ENCODE measurements at places on chromosomes 4 and X.

DNA sequence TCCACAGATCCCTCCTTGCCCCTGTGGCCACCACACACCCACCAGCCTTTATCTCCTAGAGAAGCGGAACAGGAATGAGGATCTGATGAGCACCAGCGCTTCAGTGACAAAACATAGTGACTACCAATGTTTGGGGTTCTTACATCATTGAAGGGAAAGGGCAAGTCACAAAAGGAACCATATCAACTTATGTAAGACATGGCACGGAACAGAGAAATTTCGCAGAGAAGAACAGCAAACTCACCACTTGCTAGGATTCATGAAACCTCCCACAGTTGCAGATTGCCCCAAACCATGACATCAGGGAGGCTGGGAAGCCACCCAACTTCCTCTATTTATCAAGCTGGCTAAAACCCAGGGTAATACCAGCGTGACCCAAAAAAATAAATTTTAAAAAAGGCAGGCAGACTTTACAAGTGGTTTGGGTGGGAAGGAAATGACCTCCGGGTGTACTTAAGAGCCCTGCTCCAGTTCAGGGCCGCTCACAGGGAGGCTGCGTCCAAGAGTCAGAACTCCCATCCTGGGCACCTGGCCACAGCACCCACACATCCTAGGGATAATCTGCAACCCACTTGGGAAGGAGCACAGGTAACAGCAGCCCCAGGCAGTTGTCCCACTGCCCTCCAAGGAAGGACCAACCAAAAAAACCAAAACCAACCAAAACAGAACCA, 36.0 kb downstream of the ADGRG2 start:
- DNase-seq = peak; percentile 39

DNA sequence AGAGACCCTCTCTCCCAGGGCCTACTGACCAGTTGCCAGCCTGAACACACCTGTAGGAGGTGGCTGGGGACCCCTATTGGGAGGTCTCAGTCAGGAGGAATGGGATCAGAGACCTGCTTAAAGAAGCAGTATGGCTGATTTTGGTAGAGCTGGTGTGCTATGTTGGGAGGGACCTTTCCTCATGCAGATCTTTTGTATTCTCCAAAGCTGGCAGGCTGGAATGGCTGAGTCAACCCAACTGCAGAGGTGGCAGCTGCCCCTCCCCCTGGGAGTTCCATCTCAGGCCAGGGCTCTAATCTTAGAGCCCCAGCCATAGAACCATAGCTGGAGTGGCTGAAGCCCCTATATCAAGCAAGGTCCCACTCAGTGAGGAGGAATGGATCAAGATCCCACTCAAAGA, 279.3 kb upstream of the BMP3 start:
- no peak for DNase-seq

- no peak for DNase-seq
Observed at GRCh38 chr4:89371614-89372013, 64.0 kb upstream of the GPRIN3 start.

DNA sequence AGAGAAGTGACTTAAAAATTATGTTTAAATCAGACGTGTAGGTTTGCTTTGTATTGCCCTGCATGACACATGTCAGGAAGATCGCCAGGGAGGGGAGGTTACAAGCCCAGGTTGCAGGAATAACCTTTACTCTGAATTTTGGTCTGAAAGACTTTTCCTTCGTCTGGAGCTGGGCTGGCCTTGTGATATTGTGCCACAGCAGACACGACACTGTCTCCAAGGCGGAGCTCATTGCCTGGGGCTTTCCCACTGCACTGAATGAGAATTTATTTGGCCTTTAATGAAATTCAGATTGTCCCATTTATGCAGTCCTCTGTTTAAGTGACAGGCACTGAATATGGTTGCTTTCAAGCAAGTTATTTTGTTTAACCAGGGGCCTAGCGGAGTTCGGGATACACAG, 45.1 kb downstream of the RHOH start:
- DNase-seq = no peak

GRCh38 chr4:1232661-1233621, 16.0 kb downstream of the CTBP1 start:
- DNase-seq = no peak

- DNase-seq = no peak
Observed at GRCh38 chr4:84938316-84938715, 28.2 kb downstream of the WDFY3 start.

DNA sequence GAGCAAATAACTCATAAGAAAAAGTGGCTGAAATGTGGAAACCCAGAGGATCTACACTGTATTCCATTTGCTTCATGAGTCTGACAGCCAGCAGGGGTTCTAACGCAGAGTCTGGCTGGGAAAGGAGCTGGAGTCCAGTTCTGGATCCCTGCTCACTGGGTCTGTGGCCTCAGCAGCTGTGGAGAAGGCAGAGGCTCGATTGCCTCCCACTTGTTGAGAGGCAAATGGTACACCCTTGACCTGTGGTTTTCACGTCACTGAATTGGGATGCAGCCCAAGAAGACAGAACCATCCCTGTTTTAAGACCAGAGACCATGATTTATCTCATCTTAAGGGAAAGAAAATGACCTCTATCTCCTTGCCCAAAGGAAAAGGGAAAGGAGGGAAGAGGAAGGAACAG, 147.0 kb upstream of the NOCT start:
- DNase-seq = no peak

GRCh38 chrX:41236629-41237028, 97.3 kb upstream of the DDX3X start:
- peak; percentile 30 for DNase-seq

DNA sequence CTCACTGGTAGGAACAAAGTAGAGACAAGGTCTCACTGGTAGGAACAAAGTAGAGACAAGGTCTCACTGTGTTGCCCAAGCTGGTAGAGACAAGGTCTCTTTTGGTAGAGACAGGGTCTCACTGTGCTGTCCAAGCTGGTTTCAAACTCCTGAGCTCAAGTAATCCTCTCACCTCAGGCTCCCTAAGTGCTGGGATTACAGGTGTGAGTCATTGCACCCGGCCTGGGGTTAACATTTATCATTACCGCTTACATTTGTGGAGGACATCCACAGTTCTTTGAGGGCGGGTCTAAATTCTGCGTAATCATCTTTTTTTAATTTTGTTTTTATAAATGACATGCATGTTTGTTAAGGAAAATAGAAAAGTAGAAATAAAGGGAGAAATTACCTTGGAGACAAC, 12.0 kb downstream of the RAB33B start:
- no peak for DNase-seq

Measured in KBM-7 (cell line).